Cardiac septum (tissue), 1 donor: ENCODE measurements at places on chromosomes 1 and 21.

DNA sequence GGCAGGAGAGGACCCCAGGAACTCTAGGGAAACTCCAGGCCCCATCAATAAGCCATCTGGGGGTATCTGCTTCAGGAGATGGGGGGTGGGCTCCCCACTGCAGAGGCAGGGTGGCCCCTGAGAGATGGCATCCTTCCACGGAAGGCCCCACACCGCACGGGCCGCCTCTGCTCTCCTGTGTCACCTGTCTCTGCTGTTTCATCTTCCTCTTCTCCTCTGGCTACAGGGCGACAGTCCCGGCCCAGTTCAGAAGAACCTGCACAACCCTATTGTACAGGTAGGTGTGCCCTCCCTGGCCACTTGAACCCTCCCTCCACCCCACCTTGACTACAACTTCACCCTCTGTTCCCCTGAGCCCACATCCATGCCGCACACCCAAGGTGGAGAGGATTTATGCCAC, 90.2 kb upstream of the TMEM51 start:
- no peak for DNase-seq

DNA sequence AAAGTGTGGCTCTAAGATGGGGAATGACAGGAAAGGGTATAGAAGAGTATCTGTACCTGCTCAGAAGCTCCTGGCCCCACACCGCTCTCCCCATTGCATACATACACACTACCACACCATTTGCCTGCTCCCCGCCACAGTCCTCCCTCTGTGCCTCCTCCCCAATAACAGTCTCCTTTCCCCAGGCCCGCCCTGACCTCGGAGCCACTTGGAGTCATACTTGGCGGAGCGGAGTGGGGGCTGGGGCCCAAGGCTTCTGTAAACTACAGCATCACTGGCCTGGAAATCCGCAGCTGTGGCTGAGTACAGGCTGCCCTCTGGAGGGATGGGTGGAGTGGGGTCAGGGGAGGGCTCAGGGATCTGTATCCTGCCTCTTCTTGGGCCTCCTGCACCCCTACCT, 8.6 kb downstream of the SEMA6C start:
- no peak for DNase-seq

GRCh38 chr1:89939059-89939570, 55.8 kb upstream of the ZNF326 start:
- DNase-seq = no peak

- no peak for DNase-seq
Measured at GRCh38 chr1:89271341-89272015, 1.2 kb downstream of the GBP5 start.

DNA sequence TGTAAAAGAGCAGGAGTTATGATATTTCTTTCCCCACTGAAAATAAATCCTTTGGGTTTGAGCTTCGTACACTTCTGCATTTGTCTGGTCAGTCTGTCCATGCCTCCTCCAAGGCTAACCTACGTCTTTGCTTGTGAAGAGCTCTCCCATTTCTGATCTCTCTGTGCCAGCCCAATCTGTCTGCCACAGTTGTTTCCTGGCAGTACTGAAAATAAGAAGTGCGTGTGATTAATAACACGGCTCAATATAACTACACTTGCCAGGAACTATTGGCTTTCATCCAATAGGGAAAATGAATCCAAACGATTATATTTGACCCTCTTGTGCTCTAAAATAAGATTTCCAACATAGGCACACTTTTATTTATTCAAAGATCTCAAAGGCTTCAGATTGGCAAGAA, 19.2 kb upstream of the COL24A1 start:
- no peak for DNase-seq

DNA sequence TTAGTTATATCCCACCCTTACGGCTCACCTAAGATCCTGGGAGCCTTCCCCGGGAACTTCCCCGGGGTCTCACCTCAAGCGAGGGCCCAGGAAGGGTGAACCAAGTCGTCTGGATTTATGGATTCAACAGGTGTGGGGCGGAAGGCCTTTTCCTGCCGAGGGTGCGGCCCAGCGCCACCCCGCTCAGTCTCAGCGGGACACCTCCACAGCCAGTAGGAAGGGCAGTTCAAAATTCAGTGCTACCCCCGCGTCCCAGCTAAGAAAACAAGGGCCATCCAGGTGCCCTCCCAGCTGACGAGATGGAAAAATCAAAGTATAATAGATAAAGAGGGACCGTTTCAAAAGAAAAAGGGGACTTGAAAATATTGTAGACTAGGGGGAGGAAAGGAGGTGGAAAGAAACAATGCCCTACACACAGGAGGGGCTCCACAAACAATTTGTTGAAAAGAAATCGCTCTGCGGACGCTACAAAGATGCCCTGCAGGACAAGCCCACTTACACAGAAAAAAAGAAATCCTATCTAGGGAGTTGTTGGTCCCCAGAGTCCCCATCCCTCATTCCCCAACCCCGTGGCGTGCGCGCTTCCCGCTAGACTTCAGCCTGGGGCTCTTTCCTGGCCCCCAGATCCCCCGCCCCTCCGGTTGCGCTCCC, 1.3 kb downstream of the SLC2A1 start:
- DNase-seq = no peak

- no peak for DNase-seq
Measured at GRCh38 chr1:89262643-89263042, 10.0 kb downstream of the GBP5 start.

DNA sequence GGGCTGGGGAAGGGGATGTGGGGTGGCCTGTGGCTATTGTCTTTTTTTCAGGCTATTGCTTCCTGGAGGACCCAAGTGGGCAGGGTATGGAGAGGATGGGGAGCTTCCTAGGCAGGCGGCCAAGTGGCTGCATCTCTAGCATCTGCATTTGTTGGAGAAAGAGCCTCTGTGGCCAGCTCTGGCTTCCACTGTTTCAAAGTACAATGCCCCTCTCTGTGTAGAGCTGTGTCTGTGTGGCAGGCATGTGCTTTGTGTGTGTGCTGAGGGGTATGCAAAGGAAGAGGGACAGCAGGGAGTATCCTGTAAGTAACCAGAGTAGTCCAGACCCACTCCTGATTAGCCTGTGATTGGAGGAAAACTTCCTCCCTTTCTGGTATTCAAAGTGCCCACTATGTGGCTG, 40.6 kb downstream of the KCNA2 start:
- no peak for DNase-seq

GRCh38 chr1:43373066-43373940, 5.5 kb upstream of the ELOVL1 start:
- DNase-seq = no peak

DNA sequence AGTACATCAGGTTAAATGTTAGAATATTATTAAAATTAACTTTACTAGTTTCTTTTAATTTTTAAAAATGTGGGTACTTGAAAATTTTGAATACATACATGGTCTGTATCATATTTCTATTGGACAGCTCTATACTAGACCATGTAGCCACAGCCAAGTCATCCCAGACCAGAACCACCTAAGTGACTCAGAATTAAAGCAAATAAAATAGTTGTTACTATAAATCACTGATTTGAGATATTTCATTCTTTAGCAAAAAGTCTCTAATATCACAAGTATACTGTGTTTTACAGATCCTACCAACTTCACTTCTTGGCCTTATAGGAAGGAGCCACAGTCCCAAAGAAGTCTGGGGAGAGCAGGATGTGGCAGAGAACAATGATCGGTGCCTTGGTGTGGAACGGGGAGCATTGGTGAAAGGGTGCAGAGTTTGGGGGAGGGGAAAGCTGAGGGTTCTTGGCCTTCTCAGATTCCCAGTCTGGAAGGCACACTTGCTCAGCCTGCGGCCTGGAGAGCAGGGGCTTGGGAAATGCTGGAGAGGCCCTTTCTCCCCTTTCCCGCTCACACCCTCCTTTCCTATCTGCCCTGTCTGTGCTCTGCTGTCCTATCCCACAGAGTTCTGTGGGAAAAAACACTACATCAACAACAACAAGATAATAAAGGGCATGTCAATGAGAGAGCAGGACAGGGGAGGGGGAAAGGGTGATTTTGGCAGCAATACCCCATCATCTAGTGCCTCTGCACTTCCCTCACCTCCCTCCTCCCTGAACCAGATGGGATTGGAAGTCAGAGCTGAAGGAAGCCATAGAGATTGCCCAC, 122.1 kb downstream of the NGF start:
- DNase-seq = no peak

GRCh38 chr1:206753141-206753540, 17.4 kb upstream of the IL19 start:
- DNase-seq = no peak
